ENCODE measurements at places on chromosomes 2 and 18.

DNA sequence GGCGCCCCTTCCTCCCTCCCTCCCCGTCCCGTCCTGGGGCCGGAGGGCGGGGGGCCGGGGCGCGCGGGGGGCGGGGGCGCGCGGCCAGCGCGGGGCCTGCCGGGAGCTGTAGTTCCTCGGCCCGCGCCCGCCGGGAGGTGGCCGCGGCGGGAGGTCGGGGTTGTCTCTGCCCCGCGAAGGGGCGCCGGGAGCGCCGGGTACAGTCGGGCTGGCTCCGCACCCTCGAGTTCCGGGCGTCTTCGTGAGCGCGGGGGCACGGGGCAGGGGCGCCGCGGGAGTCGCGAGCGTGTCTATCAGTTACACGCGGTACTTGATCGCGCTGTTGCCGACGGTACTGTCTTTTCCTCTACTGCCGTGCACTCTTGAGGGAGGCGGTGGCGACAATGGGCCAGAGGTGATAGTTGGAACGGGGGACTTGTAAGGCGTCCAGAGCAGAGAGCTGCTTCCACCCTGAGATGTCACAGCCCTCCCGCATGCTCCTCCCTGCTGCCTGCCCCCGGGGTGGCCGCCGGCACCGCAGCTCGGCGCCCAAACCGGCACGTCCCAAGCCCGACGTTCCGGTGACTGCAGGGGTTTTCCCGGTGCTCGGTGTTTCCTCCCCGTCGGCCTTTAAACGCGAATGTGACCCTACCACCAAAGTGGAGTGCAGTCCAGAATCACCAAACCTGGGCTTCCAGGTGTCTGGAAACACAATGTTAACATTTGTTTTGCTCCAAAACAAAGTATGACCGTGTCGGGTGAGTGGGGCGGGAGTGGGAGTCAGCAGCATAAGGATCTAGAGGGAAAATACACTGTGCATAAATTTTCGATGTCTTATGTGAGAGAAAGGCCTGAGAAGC, at the start of gene PRKD3:
TSS of gene PRKD3 (minus strand) at position 48 of the 839 bp plus-strand sequence. CDS start 8,309 bp downstream, outside the sequence.
- DNase-seq, result peak; percentile 39

GRCh38 chr2:133175926-133176325, 392.3 kb downstream of the NCKAP5 start:
- DNase-seq, result no peak

GRCh38 chr2:217313386-217313785, 453.5 kb upstream of the TNP1 start:
- DNase-seq, result no peak

DNA sequence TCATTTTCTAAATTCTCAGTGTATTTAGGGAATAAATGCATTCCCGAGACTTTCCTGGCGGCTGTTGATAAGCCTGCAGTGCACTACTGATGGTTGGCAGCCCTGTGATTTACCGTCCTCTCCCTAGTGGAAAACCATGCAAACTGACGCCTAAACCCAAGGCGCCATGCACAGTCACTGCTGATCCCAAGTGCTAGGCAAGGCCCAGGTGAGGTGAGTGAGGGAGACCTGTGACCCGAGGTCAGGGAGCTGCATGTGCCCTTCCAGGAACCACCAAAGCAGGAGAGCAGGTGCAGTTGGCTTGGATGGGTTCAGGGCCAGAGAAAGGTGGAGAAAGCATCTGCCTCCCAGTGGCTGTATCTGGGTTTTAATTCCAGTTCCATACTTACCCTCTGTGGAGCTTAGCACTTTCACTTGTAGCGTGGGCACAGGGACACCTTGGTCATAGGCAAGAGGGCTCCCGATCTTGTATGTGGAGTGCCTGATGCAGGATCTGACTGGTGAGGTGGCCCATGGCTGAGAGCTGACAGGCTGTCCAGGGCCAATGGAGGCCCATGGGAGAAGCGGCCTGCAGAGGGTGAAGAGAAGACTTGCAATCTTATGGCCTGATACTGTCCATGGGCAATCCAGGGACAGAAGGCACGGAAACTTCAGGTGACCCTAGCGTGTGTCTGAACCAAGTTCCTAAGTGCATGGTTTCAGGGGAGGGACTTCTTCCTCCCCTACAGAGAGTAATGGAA, 131.3 kb downstream of the SH3RF3 start:
- no peak for DNase-seq

- no peak for DNase-seq
Observed at GRCh38 chr2:106270471-106270891, 76.4 kb upstream of the UXS1 start.

DNA sequence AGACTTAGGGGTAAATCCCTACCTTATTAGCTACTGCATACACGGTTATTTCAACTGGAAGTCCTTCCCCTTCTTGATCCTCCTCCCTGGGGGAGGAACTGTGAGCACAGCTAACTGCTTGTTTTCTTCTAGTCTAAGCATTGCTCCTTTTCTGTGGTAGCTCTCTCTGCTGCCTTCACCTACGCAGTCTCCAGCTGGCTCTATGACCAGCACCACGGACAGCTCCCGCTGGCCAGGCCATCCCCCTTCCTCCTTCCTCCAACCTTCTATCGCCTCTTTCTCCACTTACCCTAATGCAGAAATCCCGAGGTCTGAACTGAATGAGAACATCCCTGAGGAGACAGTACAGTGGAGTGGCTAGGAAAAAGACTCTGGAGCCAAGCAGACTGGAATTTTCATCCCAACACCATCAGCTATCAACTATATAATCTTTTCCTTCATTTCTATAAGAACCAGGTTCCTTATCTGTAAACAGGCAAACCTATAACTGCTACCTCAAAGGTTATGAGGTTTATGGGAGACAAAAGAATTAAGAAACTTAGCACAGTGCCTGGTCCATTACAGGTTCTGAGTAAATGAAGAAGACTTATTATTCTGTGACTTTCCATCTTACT, 4.7 kb upstream of the CFAP65 start:
- no peak for DNase-seq

DNA sequence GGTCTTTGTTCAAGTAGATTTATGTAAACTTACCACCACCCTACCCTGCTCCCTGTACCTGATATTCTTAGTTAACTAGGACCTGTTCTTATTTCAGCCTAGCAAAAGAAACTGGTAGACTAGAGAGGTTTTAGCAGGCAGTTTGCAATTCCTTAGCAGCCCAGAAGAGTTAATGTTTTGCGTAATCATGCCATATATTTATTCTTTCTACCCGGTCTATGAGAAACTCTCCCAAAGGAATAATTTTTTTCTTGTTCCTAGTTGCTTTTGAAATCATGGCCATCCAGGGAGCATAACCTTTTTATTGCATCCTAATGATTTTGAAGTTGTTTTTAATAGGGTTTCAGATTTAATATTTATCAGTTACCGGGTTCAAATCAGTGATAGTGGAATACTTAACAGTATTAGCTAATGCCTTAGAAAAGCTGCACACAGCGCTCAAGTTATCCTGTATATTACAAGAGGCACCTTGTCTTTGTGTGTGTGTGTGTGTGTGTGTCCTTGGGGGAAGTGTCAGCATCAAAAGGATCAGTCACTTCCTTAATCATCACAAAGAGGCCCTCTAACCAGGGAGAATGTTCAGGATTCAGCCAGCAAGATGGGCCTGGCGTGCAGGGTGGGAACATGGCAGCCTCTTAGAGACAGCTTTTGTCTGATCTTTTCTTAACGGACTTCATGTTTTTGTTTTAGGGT, 52.9 kb downstream of the CABLES1 start:
- DNase-seq, result no peak

GRCh38 chr2:114091010-114091409, 201.1 kb downstream of the ACTR3 start:
- DNase-seq, result no peak
